ENCODE measurements at places on chromosomes 1 and 21.

DNA sequence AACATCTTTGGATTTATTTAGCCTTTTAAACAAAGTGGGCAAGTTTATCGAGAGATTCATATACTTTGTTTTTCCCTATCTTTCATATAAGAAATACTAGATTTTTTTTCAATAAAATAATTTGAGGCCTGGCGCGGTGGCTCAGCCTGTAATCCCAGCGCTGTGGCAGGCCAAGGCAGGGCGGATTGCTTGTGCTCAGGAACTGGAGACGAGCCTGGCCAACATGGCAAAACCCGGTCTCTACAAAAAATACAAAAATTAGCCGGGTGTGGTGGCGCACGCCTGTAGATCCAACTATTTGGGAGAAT, 1.6 kb upstream of the CDC14A start:
- DNase-seq = no peak

DNA sequence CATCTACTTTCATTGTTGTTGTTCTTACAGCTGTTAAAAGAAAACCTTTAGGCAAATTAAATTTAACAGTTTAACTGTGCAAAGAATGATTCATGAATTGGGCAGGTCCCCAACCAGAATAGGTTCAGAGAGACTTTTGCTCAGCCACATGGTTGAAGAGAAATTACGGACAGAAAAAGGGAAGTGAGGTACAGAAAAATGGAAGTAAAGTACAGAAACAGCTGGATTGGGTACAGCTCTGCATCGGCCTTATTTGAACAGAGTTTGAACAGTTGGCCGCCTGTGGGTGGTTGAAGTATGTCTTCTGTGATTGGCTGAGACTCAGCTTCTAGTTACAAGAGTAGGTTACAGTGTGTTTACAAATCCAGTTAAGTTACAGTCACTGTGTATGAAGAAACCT, 210.1 kb downstream of the FGGY start:
- DNase-seq = peak; percentile 24

GRCh38 chr1:202967684-202968281, 726 bp upstream of the CYB5R1 start:
- DNase-seq = no peak

- no peak for DNase-seq
These were observed 4.9 kb downstream of the ARID1A start for GRCh38 chr1:26700711-26701110.

DNA sequence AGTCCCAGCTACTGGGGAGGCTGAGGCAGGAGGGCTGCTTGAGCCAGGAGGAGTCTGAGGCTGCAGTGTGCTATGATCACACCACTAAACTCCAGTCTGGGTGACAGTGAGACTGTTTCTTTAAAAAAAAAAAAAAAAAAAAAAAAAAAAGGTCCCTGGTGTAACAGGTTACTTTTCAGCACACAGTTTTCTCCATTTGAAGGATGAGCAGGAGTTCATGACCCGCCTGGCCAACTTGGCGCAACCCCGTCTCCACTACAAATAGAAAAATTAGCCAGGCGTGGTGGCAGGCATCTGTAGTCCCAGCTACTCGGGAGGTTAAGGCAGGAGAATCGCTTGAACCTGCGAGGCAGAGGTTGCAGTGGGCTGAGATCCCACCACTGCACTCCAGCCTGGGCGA, 12.4 kb downstream of the HNRNPR start:
- DNase-seq = no peak

- no peak for DNase-seq
These were observed 82.1 kb upstream of the COL6A1 start for GRCh38 chr21:45899317-45900033.

DNA sequence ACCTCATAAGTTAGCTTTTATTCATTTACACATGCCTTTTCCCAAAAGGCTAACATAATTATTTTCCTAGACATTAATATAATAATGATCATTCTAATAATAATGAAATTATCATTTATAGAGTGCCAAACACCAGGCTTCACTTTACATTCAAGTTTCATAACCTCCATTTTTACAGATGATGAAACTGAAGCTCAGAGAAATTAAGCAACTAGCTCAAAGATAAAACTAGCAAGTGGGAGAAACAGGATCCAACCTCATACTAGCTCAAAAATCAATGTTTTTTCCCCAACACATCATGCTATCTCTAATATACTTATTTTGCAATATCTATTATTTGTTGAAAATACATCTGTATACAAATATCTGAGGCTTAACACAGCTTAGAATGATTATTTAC, 14.0 kb downstream of the LPGAT1 start:
- no peak for DNase-seq

GRCh38 chr1:94332952-94333351, 85.2 kb upstream of the ABCD3 start:
- DNase-seq = no peak

GRCh38 chr1:119626011-119626545, 22.0 kb downstream of the ZNF697 start:
- DNase-seq = no peak

DNA sequence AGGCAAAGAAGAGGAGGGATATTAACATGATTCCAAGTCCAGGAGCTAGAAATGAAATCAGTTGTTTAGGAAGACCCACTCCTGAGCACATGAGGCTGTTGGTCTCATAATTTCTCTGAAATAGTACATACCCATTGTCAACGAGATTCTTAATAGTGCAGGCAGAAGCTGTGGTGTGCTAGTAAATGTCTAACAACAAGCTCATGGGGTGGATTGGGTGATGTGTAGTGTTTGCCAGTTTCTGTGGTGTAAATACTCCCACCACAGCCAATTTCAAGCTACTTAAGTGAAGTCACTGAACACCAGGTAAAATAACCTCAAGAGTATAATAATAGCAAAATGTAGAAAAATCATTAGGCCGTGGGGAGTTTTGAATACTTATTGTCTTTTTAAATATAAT, 42.0 kb downstream of the SYF2 start:
- no peak for DNase-seq
